ENCODE measurements at places on chromosomes 3 and 15. TPM values are rescaled to one million over a fixed set of nuclear protein-coding genes. Genes with fewer than 3 reads are reported as not detected.

DNA sequence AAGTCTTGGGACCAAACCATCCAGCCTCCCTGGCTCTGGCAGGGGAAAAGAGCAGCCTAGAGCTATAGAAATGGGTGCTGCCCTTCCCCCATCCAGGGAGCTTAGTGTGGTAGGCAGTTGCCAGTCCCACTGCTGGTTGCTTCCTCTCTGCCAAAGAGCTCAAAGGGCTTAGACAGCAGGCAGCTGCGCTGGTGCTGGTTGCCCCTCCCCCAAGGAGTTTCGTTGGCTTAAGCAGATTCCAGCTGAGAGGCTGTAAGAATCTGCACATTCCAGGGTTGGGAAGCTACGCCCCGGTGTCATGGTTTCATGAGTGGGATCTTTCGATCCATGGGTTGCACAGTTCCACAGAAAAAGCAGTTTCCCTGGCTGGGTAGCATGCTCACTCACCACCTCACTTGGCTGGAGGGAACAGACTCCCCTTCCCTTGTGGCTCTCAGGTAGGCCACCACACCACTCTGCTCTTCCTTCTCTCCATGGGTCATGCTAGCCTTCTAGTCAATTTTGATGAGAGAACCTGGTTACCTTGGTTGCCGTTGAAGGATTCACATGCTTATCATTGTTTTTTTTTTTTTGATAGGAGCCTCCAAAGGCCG is 195.1 kb downstream of the EPHA6 start:
- no peaks in the 10 kb centered on the region for H3K36me3 ChIP-seq
- H3K27me3 ChIP-seq, result no peaks in the 10 kb centered on the region
- H3K4me1 ChIP-seq, result no peaks in the 10 kb centered on the region
- H3K4me3 ChIP-seq, result no peak overlapping the region
- no peak for DNase-seq
- no peak overlapping the region for H3K27ac ChIP-seq

DNA sequence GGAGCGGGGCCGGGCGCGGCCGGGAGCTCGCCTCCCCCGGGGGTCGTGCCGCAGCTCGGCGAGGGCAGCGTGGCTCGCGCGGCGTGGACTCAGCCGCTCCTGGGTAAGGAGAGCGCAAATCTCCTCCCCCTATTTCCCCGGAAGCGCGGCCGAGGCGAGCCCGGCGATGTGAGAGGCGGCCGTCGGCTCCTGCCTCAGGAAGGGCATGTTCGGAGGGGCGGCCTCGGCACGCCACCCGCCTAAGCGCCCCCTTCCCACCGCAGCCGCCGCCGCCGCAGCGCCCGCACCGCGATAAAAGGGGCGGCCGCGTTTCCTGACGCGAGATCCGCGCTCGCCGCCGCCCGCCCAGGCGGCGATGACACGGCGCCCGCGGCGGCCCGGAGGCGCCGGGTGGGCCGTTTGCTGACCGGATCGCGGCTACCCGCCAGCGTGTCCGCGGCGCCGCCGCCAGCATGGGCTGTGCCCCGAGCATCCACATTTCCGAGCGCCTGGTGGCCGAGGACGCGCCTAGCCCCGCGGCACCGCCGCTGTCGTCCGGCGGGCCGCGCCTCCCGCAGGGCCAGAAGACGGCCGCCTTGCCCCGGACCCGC is at the start of gene PDE8A:
TSS of gene PDE8A (plus strand) at position 146 of the 590 bp plus-strand sequence. CDS start at position 453, 307 bp downstream.
- peaks cover 2% of the 10 kb centered on the region for H3K27me3 ChIP-seq
- peak within 1 kb of the TSS; percentile 85 for H3K4me3 ChIP-seq
- no peaks in the 10 kb centered on the region for H3K36me3 ChIP-seq
- peak; percentile 49 for DNase-seq

DNA sequence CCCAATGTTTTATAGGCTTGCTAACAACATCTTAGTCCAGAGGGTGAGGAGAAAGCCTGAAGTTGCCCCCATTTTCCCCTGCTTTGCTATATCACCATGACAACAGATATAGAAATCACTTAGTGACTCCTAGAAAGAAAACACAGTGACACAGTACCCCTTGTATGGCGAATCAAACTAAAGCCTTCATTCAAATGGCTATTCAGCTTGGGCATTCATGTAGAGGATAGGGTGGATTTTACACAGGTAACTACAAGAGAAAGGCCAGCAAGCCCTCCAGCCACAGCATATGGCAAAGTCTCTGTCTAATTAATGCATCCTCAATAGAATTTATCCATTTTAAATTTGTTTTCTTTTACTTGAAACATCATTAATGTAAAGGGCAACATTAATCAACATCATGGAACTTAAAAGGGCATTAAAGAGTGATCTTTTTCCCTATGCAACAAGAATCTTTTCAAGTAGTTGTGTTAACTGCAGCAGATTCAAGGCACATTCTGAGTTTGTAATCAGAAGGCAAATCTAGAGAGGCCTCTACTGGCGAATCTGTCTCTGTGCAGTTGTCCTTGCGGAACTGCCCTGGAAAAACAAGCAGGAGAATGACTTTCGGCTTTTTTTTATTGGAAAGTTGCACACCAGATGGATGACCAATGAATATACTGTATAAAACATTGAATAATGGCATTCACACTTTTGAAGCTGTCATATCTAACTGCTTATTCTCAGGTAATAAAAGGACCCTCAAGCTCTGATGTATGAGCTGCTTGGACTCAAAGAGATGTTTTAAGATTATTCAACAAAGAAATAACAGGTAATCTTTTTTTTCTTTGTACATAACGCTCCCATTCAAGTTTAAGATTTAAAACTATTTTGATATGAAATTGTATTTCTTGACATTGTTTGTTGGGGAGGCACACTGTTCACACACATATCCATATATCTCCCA is 621.7 kb upstream of the AGTR1 start:
- no peaks in the 10 kb centered on the region for H3K36me3 ChIP-seq
- H3K4me1 ChIP-seq, result no peaks in the 10 kb centered on the region
- H3K27ac ChIP-seq, result no peak overlapping the region

- DNase-seq, result no peak
- H3K4me1 ChIP-seq, result no peaks in the 10 kb centered on the region
- no peak overlapping the region for H3K27ac ChIP-seq
- no peaks in the 10 kb centered on the region for H3K27me3 ChIP-seq
Observed at GRCh38 chr3:152391671-152392070, 122.9 kb downstream of the MBNL1 start.

GRCh38 chr15:65837301-65838294 is 31.7 kb upstream of the RAB11A start:
- peaks cover 7% of the 10 kb centered on the region for H3K4me1 ChIP-seq
- H3K36me3 ChIP-seq, result no peaks in the 10 kb centered on the region
- no peaks in the 10 kb centered on the region for H3K27me3 ChIP-seq
- H3K4me3 ChIP-seq, result no peak overlapping the region

DNA sequence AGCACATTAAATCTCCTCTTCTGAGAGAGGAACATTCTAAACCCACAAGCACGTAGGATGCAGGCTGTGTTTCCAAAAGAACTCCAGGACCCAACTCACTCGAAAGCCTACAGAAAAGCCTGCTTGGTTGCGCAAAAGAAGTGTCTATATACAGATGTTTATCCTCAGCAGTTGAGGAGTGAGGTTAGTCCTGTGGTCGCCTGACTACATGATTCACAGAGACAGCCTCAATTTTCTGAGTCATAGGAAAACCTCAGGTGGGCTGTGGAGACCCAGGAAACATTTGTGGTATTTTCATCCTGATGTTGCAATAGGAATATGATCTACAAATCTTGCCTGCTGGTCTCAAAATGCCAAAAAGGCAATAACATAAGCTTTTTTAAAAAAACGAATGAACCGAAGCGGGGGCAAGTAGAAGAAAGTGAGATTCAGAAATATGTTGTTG is 183.8 kb upstream of the THRB start:
- H3K27ac ChIP-seq, result no peak overlapping the region
- H3K4me3 ChIP-seq, result no peak overlapping the region
- no peaks in the 10 kb centered on the region for H3K36me3 ChIP-seq
- no peak for DNase-seq

- H3K4me1 ChIP-seq, result peaks cover 5% of the 10 kb centered on the region
- no peak overlapping the region for H3K27ac ChIP-seq
- no peaks in the 10 kb centered on the region for H3K27me3 ChIP-seq
Observed at GRCh38 chr15:60957111-60957510, 272.0 kb downstream of the RORA start.

DNA sequence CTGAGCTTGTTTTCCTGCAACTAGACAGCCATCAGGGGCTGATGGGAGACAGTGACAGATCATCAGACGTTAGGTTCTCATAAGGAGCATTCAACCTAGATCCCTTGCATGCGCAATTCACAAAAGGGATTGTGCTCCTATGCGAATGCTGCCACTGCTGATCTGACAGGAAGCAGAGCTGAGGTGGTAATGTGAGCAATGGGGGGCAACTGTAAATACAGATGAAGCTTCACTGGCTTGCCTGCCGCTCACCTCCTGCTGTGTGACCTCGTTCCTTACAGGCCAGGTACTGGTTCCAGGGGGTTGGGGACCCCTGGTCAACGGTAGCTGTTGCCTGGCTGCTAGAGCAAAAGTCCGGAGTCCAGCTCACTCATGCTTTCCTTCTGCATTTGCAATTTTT is 26.4 kb upstream of the KCNAB1 start:
- no peak overlapping the region for H3K27ac ChIP-seq
- no peaks in the 10 kb centered on the region for H3K36me3 ChIP-seq
- no peaks in the 10 kb centered on the region for H3K27me3 ChIP-seq
- no peak overlapping the region for H3K4me3 ChIP-seq
- H3K4me1 ChIP-seq, result no peaks in the 10 kb centered on the region

GRCh38 chr3:38650248-38650951 is 913 bp upstream of the SCN5A start:
- no peak overlapping the region for H3K4me3 ChIP-seq
- no peaks in the 10 kb centered on the region for H3K36me3 ChIP-seq
- no peak overlapping the region for H3K27ac ChIP-seq
- peak; percentile 17 for DNase-seq
- no peaks in the 10 kb centered on the region for H3K4me1 ChIP-seq

DNA sequence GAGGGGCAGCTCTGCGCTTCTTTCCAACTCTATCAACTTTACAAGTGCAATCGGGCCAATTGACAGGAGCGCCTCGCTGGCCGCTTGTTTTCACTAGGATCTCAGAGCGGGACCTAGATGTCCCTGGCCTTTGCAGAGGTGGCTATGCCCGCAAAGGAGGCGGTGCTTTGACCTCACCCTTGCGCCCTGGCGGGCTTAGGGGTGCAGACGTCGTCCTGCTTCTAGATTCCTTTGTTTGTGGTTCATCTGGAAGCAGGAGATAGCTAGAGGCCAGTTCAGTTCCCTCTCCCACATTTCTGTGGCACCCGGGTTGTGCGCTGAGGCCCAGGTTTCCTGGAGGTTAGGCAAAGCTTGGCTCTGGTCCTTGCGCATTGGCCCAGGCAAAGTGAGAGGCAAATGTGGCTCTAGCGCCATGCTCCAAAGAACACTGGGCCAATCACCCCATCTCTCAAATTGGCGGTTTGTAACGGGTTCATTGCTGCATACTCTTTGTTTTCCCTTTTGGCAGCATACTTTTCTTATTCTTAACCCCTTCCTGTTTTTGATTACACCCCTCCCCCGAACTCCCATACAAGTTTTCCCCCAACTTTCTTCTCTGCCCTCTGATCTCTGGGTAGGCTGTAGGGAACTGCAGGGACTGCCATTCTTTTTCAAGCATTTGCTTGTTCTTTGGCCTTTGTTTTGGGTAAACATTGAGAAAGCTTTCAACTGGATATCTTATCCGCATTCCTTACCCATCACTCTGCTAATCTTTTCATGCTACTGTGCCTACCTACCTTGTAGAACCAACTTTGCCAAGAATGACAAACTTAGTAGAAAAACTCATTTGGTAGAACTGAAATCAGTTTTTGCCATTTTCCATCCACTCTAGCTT is 1.4 kb downstream of the PPM1L start:
- H3K4me3 ChIP-seq, result no peak overlapping the region
- no peak overlapping the region for H3K27ac ChIP-seq
- peaks cover 10% of the 10 kb centered on the region for H3K4me1 ChIP-seq
- peaks cover 20% of the 10 kb centered on the region for H3K27me3 ChIP-seq

The RAB27A gene
- total RNA-seq, result 55.1 TPM

The THSD4 gene
- 28.8 TPM for total RNA-seq

The DUOXA2 gene
- 0.48 TPM for total RNA-seq

The GOLGA6D gene
- total RNA-seq, result 0.12 TPM

The DUOX2 gene
- total RNA-seq, result 2.0 TPM

The RARB gene
- total RNA-seq, result 5.4 TPM

The FMN1 gene
- total RNA-seq, result 45.2 TPM
